Stimulated activated CD8-positive, alpha-beta memory T cell treated with anti-CD3 and anti-CD28 coated beads, Interleukin-12 subunit alpha, Interleukin-12 subunit beta, amount 100 ng/mL, for 4 hours (primary cell): ENCODE measurements at places on chromosomes 16 and 17.
A peak's percentile ranks its signal among the peaks of the same experiment; 100 is the strongest.

DNA sequence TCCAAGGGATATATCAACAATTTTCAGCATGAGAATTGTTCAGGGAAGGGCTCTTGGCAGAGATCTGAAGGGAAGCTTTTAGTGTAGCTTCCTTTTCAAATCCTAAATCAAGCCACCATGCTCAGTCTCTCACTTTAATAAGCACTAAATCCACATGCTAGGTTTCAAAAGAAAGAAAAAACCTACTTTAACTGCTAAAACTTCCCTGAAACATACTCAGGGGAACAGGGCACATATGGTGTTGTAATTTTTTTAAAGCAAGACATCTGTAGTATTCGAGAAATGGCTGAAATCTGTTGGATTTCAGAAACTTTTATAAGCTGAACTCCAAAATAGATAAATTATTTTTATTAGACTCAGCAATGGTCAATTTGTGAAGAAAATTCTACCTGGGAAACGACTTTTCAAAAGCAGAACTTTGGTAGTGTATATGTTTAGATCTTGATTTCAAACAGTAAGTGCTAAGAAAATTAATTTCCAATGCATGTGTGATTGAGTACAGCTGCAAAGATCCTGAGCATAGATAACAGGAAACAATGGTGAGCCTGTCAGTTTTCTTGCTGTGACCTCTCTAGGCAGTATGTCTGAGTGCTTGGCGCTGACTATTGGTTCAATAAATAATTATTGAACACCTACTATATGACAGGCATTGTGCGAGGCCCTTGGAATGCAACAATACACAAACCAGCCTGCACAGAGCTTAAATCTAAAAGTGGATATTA lies 804.5 kb upstream of the SOX9 start:
- DNase-seq, result no peak

GRCh38 chr17:61202564-61202963 lies 197.1 kb upstream of the TBX2 start:
- DNase-seq, result no peak

DNA sequence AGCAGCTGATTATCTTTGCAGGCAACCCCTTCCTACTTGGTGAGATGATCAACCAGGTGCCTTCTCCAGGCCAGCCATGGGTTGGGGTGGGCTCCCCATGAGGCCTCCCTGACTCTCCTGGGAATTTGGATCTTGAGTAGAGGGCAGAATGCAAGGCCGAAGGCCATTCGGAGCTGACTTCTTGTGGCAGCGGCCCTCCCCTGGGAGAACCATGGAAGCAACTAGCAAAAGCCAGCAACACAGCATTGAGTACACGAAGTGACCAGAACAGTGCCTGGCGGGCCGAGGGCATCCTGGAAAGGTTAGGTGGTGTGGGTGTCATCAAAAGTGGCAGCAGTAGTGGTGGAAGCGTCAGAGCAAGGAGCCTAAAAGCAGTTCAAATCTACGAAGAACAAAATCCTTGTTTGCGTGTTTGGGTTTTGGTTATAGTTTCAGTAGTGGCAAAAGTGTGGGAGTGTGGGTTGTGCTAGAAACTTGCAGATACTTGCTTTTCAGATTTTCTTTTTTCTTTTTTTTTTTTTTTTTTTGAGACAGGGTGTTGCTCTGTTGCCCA lies 2.0 kb upstream of the ALDH3A1 start:
- DNase-seq, result no peak

GRCh38 chr16:77584205-77584859 lies 138.0 kb upstream of the NUDT7 start:
- no peak for DNase-seq

DNA sequence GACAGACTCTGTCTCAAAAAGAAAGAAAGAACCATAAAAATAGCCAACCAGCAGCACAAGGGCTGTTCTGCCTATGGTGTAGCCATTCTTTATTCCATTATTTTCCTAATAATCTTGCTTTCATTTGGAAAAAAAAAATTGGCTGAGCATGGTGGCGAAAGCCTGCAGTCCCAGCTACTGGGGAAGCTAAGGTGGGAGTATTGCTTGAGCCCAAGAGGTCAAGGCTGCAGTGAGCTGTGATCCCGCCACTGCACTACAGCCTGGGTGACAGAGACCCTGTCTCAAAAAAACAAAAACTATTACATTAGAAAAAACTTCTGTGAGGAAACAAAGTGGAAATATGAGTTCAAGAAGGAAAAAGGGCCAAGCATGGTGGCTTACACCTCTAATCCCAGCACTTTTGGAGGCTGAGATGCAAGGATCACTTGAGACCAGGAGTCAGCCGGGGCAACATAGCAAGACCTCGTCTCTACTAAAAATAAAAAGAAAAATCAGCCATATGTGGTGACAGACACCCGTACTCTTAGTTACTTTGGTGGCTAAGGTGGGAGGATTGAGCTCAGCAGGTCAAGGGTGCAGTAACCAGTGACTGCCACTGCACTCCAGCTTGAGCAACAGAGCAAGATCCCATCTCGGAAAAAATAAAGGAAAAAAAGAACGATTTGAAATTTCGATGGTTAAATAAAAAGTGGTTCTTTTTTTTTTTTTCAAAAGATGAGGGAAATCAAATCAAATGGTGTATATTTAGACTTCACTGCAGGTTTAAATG lies 2.5 kb downstream of the DCAKD start:
- DNase-seq, result no peak

DNA sequence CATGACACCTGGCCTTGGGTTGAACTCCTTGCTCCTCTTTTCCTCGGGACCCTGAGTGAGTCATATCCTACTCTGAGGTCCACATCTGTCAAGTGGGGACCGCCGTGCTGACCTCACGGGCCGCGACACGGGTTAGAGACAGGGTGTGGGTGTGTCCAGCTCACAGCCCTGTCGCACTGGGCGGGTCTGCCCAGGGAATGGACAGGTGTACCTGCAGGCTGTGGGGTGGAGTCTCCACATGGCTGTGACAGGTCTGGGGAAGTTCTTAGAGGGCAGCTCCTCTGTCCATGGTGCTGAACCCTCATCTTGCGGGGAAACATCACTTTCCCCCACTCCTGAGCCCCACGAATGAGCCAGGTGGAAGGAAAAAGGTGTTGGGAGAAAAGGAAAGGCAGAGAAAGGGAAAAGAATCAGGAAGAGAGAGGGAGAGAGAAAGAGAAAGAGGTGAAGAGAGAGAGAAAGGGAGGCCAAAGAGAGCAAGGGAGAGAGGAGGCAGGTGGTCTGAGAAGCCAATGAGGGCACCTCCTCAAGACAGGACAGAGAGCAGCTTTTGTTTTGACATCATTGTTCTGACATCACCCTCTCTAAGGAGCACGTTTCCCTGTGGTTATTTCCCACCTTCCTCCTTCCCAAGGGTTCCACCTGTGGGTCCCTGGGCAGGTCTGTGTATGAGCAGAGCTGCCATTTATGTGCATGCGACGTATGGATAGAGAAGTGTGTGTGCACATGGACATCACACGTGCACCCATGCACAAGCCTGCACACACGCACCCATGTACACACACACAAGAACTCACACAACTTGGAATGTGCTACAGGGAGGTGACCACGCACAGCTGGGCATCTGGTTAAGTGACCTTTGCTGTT lies 32.6 kb upstream of the CBFA2T3 start:
- no peak for DNase-seq

DNA sequence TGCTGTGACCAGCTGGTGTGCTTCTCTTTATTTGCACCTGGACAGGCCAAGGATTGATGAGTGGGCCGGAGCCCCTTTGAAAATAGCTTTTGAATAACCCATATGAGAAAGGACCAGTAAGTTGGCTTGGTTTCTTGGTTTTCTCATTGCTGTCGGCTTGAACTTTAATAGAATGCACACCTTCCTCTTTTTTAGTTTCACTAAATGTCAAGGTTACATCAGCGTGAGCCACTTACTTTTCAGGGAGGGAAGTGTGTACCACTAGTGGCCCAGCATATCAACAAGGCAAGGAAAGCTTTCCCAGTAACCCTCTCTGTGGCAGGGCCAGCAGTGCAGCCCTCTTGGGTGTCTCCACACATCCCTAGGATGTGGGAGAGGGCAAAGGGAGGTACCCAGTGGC lies 433.3 kb downstream of the CA10 start:
- DNase-seq, result no peak

DNA sequence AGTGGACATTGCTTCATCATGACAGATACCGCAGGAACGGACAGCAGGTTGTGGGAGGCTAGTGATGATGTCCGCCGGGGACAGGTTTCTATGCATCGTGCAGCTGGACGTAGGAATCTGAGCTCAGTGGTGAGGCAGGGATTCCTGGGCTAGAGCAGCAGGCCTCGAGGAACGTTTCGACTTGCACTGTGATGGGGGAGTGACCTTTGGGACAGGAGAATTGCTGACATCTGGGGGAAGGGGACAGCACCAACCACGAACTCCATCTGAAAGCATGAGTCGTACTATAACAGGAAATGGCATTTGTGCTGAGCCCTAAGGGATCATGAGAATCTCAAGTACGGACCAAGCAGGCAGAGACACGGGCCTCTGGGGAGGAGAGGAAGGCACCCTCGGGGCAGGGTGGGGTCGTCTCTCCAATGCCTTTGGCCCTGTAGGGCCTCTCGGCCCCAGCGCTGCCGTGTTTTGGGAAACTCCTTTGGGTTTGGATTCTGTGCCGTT lies 65.8 kb upstream of the ENDOV start:
- no peak for DNase-seq

DNA sequence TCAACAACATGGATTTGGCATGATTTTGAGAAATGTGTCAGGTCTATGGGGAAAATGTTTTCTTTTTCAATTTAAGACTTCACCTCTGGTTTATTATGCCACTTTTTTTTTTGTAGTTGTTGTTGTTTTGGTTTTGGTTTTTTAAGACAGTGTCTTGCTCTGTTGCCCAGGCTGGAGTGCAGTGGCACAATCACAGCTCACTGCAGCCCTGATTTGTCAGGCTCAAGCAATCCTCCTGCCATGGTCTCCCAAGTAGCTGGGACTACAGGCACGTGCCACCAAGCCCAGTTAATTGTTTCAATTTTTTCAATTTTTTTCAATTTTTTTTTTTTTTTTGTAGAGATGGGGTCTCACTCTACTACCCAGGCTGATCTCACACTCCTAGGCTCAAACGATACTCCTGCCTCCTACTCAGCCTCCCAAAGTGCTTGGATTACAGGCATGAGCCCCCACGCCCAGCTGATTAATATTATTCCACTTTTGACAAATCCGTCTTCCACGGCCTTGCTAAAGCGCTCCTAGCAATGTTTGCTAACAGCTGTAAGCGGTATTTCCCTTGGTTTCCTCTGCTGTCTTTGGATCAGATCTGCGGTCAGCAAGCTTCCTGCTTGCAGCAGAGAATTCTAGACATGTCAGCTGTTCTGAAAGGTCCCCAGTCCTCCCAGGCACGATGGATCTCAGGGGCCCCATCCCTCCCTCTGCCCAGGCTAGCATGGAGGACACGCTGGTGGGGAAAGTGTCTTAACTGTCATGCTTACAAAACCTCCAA lies 7.0 kb upstream of the MILR1 start:
- no peak for DNase-seq

GRCh38 chr17:41754066-41754465 lies 19.6 kb upstream of the HAP1 start:
- no peak for DNase-seq

GRCh38 chr16:68131813-68132706 lies 46.9 kb downstream of the NFATC3 start:
- no peak for DNase-seq

DNA sequence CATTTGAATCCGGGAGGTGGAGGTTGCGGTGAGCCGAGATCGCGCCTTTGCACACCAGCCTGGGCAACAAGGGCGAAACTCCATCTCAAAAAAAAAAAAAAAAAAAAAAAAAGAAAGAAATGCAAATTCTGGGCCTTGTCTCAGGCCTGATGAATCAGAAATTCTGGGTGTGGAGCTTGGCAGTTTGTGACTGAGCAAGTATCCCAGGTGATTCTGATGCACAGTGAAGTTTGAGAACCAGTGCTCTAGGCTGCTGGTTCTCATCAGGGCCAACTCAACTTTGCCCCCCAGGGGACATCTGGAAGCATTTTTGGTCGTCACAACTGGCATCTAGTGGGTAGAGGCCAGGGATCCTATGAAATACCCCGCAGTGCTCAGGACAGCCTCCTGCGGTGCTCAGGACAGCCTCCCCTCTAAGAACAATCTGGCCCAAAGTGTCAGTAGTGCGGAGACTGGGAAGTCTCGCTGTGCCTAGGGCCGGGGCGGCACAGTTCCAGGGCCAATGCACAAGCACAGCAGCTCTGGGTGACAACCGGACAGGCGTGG lies 55.9 kb downstream of the SDK2 start:
- DNase-seq, result no peak

GRCh38 chr16:86874141-86874540 lies 295.8 kb downstream of the FOXL1 start:
- DNase-seq, result no peak

DNA sequence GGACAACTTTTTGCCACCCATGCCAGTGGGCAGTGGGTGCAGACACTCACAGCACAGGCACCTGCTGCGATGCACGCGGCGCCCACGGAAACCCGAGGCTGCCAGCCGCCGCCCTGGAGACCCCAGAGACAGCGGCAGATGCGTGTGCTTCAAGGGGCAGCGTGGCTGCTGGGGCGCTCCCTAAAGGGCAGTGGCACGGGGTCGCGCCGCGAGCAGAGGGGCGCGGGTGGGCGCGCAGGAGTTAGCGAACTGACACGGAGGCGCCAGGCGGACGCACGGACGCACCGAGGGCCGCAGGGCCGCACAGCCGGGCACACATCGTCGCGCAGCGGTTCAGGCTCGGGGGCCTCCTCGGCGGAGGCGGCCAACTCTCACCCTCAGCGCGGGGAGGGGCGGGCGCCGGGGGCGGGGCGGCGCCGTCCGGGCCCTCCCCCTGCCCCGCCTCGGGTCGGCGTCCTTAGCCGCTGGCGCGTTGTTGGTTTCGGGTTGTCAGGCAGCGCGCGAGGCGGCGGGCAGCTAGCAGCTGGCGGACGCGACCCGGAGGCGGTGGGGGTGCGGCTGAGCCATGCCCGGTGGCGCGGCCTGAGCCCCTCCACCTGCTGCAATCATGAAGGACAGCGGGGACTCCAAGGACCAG lies at the start of gene KIF19:
Gene KIF19, plus strand, starts transcription at position 484 of the 637 bp plus-strand sequence. Its CDS starts 124 bp downstream, at position 608.
- peak; percentile 45 for DNase-seq

- DNase-seq, result no peak
These were observed 36.3 kb downstream of the PLXDC1 start for GRCh38 chr17:39115135-39115534.

GRCh38 chr16:27326738-27327585 lies 13.2 kb downstream of the IL4R start:
- no peak for DNase-seq

DNA sequence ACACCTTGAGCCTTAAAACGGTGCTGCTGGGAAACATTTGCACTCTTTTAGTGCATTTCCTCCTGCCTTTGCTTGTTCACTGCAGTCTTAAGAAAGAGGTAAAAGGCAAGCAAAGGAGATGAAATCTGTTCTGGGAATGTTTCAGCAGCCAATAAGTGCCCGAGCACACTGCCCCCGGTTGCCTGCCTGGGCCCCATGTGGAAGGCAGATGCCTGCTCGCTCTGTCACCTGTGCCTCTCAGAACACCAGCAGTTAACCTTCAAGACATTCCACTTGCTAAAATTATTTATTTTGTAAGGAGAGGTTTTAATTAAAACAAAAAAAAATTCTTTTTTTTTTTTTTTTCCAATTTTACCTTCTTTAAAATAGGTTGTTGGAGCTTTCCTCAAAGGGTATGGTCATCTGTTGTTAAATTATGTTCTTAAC lies 4.4 kb downstream of the SOX9 start:
- DNase-seq, result no peak
